Dermis microvascular lymphatic vessel endothelial cell (primary cell): ENCODE measurements at places on chromosomes 16 and 17. TPM values are rescaled to one million over a fixed set of nuclear protein-coding genes. Genes with fewer than 3 reads are reported as not detected.

GRCh38 chr16:53147500-53148065 lies 92.8 kb downstream of the CHD9 start:
- DNase-seq, result peak; percentile 58

Gene KIF2B
- total RNA-seq, result not detected in 2 replicates

- no peak for DNase-seq
These were observed 41.4 kb downstream of the SETD6 start for GRCh38 chr16:58556678-58557077.

DNA sequence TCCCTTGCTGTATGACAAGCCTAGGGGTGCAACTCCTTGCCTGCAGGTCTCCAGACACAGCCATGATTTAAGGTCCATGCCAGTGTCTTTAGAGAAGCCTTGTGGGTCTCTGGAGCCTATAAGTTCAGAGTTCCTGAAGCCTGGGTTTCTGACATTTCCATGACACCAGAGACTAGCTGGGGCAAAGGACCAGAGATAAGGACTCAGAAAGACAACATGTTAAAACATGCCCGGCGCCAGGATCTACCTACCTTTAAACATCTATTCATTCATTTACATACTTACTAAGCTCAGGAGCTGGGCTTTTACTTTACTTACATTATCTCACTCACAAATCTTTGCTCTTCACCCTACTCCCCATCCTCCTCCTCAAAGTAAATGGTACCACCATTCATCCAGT lies 1.5 kb downstream of the MRPL27 start:
- DNase-seq, result no peak

- DNase-seq, result peak; percentile 81
These were observed 3.6 kb upstream of the HROB start for GRCh38 chr17:44137891-44138709.

Gene LGALS9
- total RNA-seq, result 26.1 and 69.7 TPM in 2 replicates

Gene CCDC92B
- not detected in 2 replicates for total RNA-seq

Gene CD300H
- total RNA-seq, result not detected in 2 replicates

DNA sequence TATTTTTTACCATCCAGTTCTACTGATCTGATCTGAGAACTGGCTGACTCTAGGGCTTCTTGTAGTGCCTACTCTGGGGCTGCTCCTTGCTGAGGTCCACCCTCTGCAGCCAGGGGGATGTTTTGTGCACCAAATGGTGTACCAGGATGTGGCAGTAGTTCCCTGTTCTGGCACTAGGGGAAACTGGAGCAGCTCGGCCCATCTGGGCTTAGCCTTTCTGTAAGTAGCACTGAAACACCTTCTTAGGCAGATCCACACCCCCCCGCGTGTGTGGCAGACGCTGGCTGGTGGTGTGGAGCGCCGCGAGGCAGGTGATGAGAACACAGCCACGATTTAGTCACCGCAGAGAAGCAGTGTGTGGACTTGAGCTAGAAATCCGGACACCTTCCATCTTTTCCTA lies 17.0 kb downstream of the DUSP14 start:
- no peak for DNase-seq

Gene IGF2BP1
- total RNA-seq, result under 0.01 TPM in 2 replicates

DNA sequence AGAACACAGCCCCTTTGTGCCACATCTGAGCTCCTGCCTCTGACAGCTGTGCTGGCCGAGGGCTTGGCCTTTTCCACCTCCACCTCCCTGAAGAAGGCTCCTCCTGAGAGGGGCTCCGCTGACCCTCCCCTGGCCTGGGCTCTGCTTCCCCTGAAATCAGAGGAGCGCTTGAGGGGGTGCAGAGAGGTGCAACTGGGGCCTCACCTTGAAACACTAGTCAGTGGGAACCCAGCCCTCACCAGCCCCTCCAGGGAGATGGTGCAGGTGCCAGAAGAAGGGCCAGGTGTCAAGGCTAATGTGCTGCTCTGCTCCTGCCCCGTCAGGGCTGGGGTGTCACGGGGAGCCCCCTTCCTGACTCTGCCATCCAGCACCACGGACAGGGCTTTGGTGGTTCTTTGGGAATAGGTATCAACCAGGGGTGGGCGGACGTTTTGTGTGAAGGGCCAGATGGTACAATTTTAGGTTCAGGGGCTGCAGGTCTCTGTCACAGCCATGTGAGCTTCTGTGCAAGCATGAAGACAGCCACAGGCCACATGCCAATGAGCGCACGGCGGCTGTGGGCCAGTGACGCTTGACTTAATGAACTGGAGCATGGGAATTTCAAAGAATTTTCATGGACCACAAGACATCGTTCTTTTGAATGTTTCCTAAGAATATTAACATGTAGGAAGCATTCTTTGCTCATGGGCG lies 2.1 kb upstream of the ZG16B start:
- no peak for DNase-seq

Gene CRHR1
- total RNA-seq, result not detected in 2 replicates

DNA sequence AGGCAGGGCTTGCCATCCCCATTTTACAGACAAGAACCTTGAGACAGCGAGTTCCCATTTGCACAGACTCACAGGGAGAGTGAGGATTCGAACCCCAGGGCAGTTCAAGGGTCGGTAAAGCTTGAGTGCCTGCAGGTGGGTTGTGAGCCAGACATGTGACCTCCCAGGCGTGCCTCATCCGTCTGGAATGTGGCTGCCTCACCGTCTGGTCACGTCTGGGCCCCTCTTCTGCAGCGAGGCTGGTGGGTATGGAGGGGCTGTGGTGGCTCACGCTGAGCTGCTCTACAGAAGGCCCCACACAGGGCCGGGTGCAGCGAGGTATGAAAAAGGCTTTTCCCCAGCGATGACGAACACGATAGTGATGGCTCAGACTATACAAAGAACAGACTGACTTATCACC lies 35.8 kb upstream of the LHX1 start:
- no peak for DNase-seq

- DNase-seq, result no peak
These were observed 21.7 kb upstream of the DOK4 start for GRCh38 chr16:57508035-57508425.

Gene ABCC11
- not detected in 2 replicates for total RNA-seq

Gene LGALS9B
- total RNA-seq, result not detected in 2 replicates

Gene ALOX12
- not detected in 2 replicates for total RNA-seq

- DNase-seq, result no peak
These were observed 201.9 kb upstream of the CDH11 start for GRCh38 chr16:65323655-65324237.

Gene STAC2
- total RNA-seq, result not detected in 2 replicates

DNA sequence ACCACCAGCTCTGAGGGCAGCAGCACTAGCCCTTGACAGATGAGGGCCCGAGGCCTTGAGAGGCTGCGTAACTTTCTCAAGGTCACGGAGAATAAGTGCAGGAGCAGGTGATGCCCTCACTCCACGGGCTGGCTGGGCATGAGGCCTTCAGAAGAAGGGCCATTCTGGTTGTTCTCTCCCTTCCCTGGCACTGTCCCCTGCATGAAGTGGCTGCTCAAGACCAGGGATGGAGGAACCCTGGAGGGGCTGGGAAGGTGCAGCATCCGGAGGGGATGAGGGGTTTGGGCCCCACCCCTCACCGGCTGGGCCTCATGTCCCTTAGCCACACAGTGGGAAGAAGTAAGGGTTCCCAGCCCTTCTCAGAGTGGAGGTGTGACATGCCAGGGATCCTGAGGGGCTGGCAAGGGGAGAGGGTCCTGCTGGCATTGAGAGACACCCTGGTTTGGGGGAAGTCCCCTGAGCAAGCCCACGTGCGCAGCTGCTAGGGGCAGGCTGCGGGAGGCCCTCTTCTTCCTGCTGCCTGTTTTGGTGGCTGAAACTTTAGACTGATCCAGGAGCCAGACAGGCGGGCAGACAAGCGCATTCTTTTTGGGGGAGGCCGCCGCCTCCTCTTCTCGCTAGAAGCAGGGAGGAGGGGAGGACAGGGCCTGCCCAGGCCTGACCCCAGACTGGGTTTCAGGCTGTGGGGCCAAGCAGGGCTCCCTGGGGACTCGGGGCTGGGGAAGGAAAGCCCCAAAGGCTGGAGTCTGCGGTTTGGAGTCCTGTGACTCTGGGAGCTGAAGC lies 74.0 kb downstream of the N4BP1 start:
- DNase-seq, result no peak

DNA sequence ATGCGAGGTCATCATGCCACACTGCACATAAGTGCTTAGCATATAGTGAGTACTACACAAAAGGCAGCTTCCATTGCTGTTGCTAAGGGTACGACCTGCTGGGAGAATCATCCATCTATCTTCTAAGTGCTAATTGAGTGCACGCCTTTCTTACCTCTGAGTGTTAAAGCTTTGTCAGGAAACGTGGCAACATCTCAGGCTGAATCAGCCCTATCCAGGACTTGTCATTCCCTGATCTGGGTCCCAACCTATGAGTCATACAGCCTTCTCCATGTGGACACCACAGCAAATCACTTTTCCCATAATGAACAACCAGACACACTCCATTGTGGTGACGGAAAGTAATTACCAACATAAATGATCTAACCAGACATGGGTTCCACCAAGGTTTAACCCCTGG lies 201.1 kb upstream of the MAF start:
- no peak for DNase-seq

GRCh38 chr16:82917886-82918595 lies 291.3 kb downstream of the CDH13 start:
- no peak for DNase-seq

Gene HES7
- under 0.01 TPM in 1 of 2 replicates, not detected in the other for total RNA-seq

DNA sequence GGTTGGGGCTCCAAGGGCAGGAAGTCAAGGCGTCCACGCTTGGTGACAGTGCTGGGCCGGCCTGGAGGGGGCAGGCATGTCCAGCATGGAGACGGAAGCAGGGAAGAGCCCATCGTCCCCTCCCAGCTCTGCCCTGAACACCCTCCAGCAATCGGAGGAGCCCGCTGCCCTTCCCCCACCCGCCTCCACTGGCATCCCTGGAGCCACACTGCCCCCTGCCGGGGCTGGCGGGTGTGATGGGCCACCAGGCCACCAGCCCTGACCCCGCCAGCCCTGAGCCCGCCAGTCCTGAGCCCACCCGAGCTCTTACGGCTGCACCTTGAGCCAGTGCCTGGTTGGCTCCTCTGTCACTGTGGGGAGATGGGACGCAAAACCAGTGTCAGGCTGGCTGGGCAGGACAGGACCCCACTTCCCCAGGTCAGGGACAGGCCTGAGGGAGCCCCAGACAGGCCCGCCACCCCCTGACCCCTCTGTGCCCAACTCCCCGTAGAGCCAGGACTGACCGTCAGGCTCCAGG lies 4.1 kb upstream of the CDH15 start:
- peak; percentile 60 for DNase-seq

Gene CD300LF
- not detected in 2 replicates for total RNA-seq

Gene FKBP10
- 105 and 159 TPM in 2 replicates for total RNA-seq

Gene KRT14
- not detected in 2 replicates for total RNA-seq

Gene KRTAP2-1
- not detected in 2 replicates for total RNA-seq

DNA sequence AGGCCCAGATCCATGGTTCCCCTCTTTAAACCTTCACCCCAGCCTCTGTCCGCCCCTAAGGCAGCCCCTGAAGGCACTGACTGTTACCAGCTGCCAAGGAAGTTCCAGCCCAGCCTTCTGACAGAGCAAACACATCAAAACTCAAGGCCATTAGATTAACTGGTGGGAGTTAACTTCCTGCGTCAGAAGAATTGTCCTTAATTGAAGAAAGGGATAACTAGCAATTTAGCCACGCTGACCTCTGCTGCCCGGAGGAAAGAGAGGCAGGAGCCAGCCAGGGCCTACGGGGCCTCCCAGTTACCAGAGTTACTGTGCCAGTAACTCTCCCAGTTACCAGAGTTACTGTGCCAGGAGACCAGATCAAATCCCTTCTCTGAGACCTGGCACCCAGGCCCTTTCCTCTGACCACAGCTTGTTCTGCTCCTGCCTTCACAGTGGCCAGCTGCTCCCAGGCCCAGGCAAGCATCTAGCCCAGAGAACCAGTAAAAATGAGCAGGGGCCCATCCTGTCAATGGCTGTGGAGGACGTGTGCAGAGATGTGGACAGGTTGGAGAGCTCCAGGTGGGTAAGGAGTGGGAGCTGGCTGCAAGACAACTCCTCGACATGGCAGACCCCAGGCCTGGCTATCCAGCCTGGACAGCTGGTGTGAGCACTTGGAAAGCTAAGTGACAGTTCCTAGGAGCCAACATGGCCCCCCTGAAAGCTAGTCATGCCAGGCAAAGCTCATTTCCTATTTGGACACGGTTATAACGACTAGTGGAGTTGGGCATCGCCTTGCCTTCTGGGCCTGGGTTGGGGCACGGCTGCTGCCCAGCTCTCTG lies 2.8 kb upstream of the PITPNM3 start:
- DNase-seq, result no peak

Gene GAS2L2
- under 0.01 TPM in 1 of 2 replicates, not detected in the other for total RNA-seq
